CD4-positive, alpha-beta T cell treated with Interleukin-10 for 1 hour (primary cell): ENCODE measurements at places on chromosomes 1 and 21.

GRCh38 chr1:14607295-14607694 lies 8.8 kb downstream of the KAZN start:
- DNase-seq: no peak

DNA sequence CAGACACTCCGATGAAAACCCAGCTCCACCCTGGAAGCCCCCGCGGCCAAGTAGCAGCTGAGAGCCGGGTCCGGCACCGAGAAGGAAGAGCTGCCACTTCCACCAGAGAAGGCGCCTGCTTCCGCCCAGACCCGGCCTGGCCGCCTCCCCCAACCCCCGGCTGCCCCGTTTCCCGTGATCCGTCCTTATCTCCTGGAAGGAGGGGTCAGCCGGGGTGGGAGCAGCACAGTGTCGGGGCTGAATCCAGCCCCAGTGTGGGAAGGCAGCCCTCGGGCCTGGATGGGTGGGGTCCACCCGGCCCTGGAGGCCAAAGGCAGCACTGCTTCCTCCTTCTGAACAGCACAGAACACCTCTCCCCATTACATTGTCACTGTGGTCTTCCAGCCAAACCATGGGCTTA lies 69.4 kb downstream of the MEGF6 start:
- no peak for DNase-seq

DNA sequence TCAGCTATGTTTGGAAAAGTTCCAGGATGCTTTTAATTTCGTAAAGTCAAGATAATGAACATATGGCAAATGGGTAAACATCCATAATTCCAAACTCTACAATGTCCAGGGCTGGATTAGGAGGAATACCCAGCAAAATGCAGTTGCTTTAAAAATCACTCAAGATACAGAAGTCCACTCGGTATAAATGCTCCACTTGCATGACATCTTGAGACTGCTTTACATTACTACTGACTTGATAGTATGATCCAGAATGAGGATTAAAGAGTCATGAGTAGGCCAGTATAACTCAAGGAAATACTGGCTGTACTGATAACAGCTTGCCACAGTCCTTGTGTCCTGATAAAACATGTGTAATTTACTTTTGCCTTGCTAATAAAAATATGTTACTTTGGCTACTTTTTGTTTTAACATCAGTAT lies 58.3 kb upstream of the ANGPTL3 start:
- DNase-seq: no peak

GRCh38 chr1:28112388-28113241 lies 24.2 kb upstream of the EYA3 start:
- DNase-seq: peak; percentile 28

GRCh38 chr1:227896710-227897655 lies 50.7 kb downstream of the WNT9A start:
- no peak for DNase-seq

- no peak for DNase-seq
Observed at GRCh38 chr1:215794156-215794555, 227.1 kb downstream of the KCTD3 start.

DNA sequence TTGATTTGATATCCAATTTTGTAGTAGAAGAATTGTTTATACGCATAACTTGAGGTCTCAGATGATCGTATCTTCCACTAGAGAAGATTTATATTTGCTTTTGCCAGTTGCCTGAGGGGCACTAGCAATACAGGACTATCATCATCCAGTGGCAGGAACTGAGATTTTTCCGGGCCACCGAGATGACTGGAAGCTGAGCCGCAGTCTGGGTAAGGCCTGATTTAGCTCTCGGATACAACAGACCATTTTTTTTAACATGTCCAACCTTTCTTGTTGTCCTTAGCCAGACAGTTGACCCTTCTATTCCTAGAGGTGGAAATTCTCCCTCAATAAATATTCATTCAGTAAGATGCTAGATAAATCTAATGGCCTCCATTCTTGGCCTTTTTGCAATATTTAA lies 25.4 kb upstream of the GUCA2B start:
- DNase-seq: no peak

DNA sequence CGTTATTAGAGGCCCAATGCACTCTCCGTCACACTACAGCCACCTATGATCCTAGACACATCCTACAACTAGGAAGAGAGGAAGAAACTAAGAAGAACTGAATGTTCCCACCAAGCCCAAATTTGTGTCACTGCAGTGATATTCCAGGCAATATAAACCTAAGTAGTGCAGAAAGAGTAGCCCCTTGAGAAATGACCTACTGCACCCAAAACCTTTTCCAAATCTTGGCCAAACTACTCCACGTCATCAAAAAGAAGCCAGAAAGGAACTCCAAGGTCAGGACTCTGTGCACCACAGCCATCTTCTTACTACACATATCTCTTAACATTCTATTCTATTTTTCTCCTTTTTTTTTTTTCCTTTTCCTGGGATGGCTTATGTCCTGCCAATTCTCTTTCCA lies 60.2 kb downstream of the ADAMTS1 start:
- DNase-seq: no peak

DNA sequence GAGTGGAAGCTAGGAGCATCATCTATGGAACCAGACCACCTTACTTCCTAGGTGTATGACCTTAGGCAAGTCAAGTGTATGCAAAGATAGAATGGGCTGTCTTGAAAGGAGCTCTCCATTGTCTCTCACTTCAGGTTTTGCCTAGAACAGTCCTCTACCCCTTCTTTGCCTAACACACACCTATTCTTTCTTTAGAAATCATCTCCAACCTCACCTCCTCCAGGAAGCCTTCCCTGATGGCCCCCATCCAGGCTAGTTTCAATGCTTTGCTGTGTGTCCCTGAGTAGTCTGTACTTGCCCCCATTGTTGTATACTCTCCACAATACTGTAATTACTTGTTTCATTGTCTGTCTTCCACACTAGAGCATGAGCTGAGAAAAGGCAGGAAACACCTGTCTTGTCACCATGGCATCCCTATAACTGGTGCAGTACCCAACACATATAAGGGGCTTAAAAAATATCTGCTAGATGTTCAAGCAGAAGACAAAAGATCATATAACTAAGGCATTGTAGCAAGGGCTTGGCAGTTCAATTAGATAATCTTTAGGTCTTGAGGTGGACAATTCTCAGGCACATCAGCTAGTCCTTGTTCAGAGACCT lies 83.0 kb downstream of the RRAGC start:
- DNase-seq: no peak

DNA sequence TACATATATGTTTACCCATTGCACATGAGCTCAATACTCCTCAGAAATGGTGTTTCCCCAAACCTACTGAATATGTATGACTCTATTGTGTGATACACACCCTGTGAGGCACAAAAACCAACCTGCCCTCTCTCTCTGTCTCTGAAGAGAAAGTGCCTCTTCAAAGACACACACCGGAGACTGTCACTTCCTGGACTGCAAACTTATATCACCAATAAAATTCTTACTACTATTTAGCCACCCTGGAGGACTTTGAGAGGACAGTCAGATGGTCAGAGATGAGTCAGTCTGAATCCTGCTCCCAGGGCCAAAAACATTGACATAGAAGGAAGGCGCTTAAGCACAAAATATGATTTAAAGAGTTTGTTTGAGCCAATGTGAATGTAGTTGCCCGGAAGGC lies 110.4 kb downstream of the PPIAL4G start:
- DNase-seq: peak; percentile 84

DNA sequence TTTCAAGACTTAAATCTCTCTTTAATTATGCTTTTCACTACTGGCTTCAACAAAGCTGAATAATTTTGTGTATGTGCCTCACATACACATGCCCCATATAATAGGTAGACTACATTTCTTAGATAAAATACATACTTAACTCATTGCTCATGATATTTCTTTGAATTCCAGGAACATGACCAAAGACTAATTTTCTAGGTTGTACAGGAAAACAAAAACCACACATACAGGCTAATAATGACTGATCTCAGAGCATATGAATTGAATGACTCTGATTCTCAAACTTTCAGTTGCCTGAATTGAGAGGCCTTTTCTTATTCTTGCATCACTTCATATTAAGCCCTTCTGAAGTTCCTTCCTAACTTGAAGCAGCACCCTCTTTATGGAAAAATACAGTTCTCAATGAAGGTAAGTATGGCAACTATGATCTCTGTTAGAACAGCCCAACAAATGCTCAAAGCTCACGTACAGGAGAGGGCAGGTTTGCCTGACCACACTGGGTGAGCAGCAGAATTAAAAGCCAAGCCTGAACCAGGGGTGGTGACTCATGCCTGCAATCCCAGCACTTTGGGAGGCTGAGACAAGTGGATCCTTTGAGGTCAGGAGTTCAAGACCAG lies 22.6 kb upstream of the UAP1 start:
- DNase-seq: no peak

DNA sequence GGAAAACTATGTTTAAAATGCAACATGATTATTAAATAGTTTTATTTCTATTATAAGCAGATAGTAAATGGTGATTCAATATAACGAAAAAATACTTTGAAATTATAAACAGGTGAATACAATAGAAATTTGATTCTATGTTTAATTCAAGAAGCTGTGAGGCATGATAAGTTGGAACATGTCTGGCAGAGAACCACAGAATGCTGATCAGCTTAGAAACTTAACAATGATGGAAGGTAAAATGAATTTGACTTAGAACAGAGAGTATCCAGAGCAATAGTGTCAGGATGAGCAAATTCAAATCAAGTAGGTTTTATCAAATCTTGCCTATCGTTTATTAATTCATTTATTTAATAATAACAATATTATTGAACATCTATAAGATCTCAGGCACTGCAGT lies 83.4 kb upstream of the ADGRL4 start:
- DNase-seq: no peak

DNA sequence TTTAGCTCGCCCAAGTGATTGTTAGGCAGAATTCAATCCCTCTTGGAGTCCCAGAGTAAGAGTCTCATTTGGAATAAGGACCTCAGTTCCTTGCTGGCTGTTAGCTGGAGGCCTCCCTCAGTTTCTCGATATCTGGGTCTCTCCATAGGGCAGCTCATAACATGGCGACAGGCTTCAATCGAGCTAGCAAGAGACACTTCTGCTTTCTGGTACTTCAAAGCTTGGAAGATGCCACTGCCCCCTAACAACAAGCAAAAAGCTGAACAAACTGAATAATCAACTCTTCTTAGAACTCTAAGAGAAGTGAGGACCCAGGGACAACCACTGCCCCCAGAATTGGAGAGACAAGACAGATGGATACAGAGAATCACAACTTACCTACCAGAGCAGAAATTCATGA lies 86.2 kb downstream of the TEX35 start:
- DNase-seq: no peak

DNA sequence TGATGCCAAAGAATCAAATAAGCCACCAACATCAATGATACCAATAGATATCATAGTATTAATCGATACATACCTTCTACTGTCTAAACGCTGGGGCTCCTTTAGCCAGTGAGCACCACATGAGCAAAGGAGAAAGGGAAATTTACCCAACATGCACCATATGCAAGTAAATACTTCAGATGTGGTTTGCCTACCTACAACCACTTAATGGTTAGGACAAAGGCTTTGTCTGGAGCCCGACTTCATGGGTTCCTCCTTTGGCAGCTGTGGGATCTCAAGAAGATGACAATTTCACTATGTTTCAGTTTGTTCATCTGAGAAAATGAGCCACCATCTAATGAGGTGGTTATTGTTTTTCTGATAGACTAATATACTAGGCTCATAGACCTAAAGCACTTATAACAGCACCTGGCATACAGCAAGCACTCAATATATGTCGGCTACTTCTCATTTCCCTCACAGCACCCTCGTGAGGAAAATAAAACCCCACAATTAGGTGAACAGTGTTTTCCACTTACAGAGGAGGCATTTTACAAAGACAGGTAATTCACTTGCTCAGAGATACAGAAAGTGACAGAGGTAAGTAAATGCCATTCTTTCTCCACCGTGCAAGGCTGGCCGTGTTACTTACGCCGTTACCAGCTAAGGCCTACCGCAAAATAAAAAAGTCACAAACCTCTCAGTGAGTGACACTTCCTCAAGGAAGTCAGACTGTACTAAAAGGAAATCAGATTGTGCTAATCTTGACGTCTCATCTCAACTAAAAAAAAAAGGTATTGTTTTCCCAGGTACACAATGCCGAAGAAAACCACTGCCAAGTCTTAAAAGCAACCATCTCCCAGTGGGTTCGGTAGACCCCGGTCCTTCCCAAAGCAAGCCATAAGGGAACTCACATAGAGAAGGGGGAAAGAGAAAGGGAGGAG lies 1.6 kb downstream of the TTC13 start:
- peak; percentile 68 for DNase-seq

DNA sequence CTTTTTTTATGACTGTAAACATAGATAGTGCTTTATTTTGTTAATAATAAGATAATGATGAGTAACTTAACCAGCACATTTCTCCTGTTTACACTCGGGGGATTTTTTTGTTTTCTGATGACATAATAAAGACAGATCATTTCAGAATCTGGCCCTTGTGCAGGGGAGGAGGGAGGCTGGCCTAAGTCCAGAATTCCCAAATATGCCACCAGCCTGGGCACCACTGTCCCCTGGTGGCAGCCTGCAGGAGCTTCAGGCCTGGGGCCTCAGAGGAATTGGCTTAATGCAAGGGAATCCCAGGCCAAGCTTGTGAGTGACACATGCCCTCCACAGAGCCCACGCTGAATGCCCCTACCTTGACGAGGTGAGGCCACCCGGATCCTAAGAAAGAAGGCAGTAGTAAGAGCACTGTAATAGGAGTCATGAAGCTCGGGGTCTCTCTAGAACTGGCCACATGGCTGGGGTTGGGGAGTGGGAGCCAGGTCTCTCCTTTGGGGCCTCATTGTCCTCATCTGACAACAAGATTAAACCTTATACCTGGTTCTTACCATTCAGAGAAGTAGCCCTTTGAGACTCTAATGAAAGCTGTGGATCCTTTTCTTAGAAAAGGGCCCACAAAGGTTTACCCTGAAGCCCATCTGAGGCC lies 24.1 kb downstream of the ETNK2 start:
- DNase-seq: peak; percentile 21

- DNase-seq: no peak
Observed at GRCh38 chr1:180908074-180908765, 4.5 kb upstream of the KIAA1614 start.

DNA sequence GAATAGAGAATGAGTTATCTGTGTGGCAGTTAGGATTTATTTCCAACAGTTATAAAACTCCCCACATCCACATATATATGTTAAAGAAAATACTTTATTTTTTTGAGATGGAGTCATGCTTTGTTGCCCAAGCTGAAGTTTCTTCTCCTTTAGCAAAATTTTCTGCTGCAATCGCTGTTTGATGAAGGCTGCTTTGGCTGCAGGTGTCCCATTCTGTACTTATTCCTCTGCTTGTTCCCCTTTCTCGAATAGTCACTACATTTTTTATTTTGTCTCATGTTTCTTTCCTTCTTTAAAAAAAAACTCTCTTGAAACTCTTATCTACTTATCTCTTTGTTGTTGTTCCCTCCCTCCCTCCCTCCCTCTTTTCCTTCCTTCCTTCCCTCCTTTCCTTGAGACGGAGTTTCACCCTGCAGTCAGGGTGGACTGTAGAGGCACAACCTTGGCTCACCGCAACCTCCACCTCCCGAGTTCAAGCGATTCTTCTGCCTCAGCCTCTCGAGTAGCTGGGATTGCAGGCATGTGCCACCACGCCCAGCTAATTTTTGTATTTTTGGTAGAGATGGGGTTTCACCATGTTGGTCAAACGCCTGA lies 10.6 kb downstream of the OR2W3 start:
- DNase-seq: no peak
